CD4-positive, alpha-beta T cell treated with Interferon alpha-2 for 1 hour (primary cell): ENCODE measurements at places on chromosomes 6 and 20.
A peak's percentile ranks its signal among the peaks of the same experiment; 100 is the strongest.

GRCh38 chr20:35144694-35145093, 2.4 kb downstream of the EDEM2 start:
- peak; percentile 59 for DNase-seq

GRCh38 chr6:169316651-169317050, 63.0 kb upstream of the THBS2 start:
- no peak for DNase-seq

DNA sequence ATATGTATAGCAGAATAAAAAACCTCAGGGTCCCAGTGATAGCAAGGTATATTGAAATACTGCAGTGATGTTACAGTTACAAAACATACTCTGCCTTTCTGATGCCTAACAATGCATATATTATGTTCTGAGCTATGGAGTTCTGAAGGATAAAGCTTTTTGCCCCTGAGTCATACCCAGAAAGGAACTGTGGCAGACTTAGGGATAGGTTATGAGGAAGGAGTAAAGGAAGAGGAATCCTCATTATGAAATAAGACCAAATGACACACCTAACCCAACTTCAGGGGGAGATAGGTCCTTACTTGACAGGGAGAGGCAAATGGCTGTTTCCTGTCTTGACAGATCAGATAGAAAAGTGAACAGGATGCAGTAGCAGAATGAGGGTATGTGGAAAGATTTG, 940.6 kb upstream of the FLRT3 start:
- no peak for DNase-seq

- peak; percentile 3 for DNase-seq
Observed at GRCh38 chr6:16651871-16652270, 109.4 kb downstream of the ATXN1 start.

GRCh38 chr6:160419488-160419887, 71.3 kb downstream of the SLC22A3 start:
- DNase-seq, result no peak

DNA sequence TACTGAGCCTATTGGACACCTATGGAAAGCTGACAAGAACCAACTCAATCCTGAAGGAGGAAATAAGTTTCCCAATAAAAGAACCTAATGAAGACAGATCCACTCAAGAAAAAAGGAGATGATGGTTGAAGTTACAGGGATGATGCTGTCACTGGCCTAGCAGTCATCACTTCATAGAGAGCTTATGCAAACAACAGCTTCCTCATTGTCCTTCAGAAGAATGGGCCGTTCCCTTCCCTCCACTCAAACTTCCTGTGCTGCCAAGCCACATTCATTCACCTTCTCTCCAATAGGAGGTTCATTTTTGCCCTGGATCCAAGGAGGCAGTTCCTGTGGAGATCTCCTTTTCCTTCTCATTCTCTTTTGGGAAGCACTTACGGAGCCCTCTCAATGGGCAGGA, 13.8 kb upstream of the PM20D2 start:
- no peak for DNase-seq

- DNase-seq, result no peak
Observed at GRCh38 chr6:85997206-85997605, 354.5 kb upstream of the SYNCRIP start.

GRCh38 chr20:4987130-4987529, 14.2 kb downstream of the SLC23A2 start:
- DNase-seq, result no peak

GRCh38 chr6:108132863-108133262, 33.0 kb upstream of the NR2E1 start:
- no peak for DNase-seq

DNA sequence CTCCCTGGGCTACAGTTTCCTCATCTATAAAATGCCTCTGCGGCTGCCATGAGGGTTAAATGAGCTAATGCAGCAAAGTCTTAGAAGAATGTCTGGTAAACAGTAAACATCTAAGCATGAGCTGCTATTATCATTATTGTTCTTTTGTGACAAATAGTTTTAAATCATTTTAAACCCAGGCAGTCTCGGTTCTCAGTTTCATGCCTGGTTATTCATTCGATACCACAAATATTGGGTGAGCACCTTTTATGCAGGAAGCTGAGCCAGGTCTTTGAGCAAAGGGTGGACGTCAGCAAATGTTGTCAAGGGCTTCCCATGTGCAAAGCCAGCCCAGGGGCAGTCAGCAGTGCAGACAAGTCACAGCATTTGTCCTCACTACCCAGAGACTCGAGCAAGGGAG, 128.7 kb downstream of the NFATC2 start:
- peak; percentile 36 for DNase-seq

- no peak for DNase-seq
Observed at GRCh38 chr20:23121751-23122320, 35.7 kb upstream of the CD93 start.

GRCh38 chr20:49615401-49616153, 47.6 kb upstream of the PTGIS start:
- DNase-seq, result no peak

DNA sequence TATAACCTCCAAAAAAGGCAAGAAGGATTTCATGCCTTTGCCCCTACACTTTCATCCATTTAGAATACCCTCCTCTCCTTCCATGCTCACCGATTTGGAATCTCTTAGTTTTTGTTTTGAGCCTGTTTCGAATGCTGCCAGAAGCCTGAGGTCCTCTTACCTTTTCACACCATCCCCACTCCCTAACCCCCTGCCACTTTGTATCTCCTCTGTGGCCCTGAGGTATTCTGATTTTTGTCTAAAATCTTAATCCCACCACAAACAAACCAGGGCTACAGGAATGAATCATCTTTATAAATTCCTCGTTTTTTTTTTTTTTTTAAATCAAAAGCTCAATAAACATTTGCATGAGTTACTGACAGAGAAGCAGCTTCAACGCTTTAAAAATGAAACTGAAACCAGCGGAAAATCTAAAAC, 1.6 kb upstream of the RPS12 start:
- DNase-seq, result no peak

- no peak for DNase-seq
Observed at GRCh38 chr6:78614961-78615360, 252.4 kb upstream of the IRAK1BP1 start.

GRCh38 chr6:127247114-127248096, 19.3 kb upstream of the RNF146 start:
- no peak for DNase-seq

DNA sequence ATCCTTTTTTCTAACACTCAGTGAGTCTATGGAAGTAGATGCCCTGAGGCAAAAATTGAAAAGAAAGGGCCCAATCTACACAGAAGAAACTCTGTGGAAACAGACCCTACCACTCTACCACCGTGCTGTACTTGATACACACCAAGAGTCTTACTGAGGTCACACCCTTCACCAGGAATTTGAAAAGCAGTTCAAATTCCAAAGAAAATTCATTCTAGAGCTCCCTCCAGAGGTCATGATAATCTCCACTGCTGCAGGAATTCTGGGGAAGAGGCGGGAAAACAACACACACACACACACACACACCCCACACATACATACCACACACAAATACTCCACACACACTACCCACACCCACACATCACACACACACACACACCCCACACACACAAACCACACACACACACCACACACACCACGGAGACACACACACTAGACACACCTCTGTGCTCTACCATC, 336.8 kb downstream of the HDGFL1 start:
- no peak for DNase-seq

DNA sequence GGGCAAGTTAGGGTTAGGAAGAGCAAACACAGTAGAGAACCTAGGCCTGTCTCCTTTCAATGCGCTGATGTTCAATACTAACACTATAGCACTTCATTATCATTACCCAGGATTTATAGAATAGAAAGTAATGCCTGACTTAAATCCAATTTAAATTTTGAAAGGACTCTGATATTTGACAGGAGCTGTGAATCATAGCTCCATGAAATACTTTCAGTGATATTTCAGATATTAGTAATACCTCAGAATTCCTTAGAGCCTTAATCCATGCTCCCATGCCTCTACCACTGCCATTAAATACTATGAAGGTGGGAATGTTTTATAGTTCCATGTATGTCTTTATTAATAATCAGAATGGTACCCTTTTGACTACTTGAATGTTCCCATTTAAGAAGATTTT, 530.2 kb downstream of the BCKDHB start:
- no peak for DNase-seq

DNA sequence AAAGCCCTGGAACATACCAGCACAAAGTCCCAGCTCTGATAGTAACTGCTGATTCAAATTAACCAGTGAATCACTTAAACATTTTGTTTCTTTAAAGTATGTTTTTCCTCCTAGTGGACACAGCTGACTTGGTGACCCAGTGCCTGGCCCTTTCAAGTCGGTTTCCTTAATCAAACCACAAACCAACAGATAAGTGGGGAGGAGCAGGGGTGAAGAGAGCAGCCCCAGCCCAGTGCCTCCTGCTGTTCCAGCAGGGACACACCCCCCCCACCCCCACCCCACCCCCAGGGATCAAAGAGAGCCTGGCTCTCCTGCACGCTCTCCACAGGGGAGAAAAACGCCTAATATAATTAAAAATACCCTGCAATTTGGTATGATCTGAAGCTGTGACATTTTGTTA, 55.4 kb upstream of the TBXT start:
- DNase-seq, result no peak

- DNase-seq, result no peak
Observed at GRCh38 chr6:122405417-122405816, 6.0 kb downstream of the HSF2 start.

DNA sequence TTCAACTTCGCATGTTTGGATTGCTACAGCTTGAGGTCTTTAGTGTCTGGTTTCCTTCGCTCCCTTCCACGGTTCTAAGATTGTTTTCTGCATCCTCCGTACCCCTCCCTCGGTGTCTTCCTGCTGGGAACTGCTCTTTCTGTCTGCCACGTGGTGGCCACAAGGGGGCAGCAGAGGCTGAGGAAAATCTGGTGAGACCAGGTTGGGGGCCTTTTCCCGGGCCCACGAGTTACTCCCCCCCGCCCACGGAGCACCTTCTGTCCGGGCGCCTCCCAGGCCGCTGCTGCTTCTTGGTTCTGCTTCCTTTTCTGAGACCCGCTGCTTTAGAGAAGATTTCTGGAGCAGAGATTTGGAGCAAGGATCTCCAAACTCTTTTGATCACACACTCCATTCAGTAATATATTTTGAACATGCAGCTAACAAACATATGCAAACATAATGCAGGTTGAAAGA, 21.1 kb upstream of the NOTCH4 start:
- peak; percentile 75 for DNase-seq

- DNase-seq, result no peak
Observed at GRCh38 chr6:124881898-124882578, 80.2 kb upstream of the RNF217 start.

DNA sequence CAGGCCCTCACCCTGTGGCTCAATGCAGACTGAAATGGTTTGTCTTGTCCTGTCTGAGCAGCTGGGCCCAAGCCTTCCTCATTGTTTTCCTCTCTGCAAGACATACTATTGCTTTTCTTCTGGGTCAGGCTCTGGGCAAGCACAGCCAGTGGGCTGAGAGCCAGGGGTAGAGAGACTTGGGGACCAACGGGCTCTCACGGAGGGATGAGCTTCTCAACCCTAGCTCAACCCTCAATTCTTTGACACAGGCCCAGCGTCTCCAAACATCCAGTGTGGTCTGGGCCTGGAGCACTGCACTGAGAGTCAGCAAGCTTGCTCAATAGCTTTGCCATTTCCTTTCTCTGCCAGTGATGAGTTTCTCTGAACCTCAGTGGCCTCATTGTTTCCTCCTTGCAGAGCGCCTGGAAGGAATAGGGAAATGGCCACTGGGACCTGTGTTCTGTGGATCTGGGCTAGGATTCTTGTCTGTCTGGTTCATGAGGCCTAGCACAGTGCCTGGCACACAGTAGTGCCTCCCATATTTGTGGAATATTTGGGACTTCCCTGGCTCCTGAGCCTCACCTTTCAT, 9.3 kb downstream of the ANGPT4 start:
- DNase-seq, result no peak

DNA sequence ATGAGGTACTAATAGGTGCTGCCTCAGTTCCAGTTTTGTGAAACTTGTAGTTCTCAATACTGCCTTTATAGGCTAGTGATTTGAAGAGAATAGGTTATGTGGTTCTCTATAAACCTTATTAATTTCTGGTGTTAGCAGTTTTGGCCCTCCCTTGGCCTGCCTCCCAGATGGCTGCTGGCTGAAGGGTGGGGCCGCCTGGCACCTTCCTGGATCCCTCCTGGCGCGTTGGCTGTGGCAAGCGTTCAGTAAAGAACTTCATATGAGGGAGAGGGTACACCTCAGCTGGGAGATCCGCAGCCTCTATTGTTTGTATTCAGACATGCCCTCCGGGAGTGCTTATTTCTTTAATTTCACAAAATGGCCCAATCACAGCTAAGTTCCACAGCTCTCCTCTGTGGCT, 51.9 kb downstream of the FAM120B start:
- no peak for DNase-seq

DNA sequence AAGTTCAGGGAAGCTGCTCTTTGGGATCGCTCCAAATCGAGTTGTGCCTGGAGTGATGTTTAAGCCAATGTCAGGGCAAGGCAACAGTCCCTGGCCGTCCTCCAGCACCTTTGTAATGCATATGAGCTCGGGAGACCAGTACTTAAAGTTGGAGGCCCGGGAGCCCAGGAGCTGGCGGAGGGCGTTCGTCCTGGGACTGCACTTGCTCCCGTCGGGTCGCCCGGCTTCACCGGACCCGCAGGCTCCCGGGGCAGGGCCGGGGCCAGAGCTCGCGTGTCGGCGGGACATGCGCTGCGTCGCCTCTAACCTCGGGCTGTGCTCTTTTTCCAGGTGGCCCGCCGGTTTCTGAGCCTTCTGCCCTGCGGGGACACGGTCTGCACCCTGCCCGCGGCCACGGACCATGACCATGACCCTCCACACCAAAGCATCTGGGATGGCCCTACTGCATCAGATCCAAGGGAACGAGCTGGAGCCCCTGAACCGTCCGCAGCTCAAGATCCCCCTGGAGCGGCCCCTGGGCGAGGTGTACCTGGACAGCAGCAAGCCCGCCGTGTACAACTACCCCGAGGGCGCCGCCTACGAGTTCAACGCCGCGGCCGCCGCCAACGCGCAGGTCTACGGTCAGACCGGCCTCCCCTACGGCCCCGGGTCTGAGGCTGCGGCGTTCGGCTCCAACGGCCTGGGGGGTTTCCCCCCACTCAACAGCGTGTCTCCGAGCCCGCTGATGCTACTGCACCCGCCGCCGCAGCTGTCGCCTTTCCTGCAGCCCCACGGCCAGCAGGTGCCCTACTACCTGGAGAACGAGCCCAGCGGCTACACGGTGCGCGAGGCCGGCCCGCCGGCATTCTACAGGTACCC, at the start of gene ESR1:
Gene ESR1 (plus strand): TSS at position 170 of the 858 bp plus-strand sequence. CDS start 231 bp downstream, at position 401.
- no peak for DNase-seq

GRCh38 chr6:29989211-29989610, 46.9 kb downstream of the HLA-A start:
- DNase-seq, result no peak

GRCh38 chr6:166643891-166644590, 17.0 kb upstream of the RPS6KA2 start:
- no peak for DNase-seq

- DNase-seq, result no peak
Observed at GRCh38 chr6:130873746-130874145, 46.5 kb downstream of the SMLR1 start.
